ENCODE measurements at places on chromosomes 13 and 19. TPM values are rescaled to one million over a fixed set of nuclear protein-coding genes. Genes with fewer than 3 reads are reported as not detected.
A peak's percentile ranks its signal among the peaks of the same experiment; 100 is the strongest.

- no peak for DNase-seq
Measured at GRCh38 chr13:99859178-99860177, 112.1 kb downstream of the ZIC5 start.

GRCh38 chr19:48866692-48867091 is 1.7 kb downstream of the PLEKHA4 start:
- DNase-seq: no peak

GRCh38 chr19:39916851-39917396 is 17.5 kb downstream of the FCGBP start:
- peak; percentile 36 for DNase-seq

GRCh38 chr19:41330946-41331678 is 21.1 kb downstream of the CCDC97 start:
- DNase-seq: no peak

GRCh38 chr19:46732966-46733689 is 12.7 kb upstream of the FKRP start:
- DNase-seq: no peak

DNA sequence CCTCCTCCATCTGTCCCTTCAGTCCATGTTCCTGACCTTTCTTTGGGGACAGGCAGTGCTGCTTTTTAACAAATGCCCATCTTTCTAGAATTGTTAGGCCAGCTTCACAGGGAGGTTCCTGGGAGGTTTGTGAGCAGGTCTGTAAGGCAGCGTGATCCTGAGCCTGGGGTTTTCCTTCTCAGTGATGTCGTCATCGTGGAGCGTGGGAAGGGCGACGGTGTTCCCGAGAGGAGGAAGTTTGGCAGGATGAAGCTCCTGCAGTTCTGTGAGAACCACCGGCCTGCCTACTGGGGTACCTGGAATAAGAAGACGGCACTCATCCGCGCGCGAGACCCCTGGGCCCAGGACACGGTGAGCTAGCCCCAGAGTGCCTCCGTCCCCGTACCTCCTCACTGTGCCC is 26.8 kb downstream of the CHAF1A start:
- no peak for DNase-seq

GRCh38 chr13:110289661-110290060 is 17.3 kb downstream of the COL4A1 start:
- DNase-seq: no peak

Gene NDUFA13
- total RNA-seq: 59.3 TPM

Gene KLF16
- total RNA-seq: 4.4 TPM
